ENCODE measurements at places on chromosomes 5 and 9.

DNA sequence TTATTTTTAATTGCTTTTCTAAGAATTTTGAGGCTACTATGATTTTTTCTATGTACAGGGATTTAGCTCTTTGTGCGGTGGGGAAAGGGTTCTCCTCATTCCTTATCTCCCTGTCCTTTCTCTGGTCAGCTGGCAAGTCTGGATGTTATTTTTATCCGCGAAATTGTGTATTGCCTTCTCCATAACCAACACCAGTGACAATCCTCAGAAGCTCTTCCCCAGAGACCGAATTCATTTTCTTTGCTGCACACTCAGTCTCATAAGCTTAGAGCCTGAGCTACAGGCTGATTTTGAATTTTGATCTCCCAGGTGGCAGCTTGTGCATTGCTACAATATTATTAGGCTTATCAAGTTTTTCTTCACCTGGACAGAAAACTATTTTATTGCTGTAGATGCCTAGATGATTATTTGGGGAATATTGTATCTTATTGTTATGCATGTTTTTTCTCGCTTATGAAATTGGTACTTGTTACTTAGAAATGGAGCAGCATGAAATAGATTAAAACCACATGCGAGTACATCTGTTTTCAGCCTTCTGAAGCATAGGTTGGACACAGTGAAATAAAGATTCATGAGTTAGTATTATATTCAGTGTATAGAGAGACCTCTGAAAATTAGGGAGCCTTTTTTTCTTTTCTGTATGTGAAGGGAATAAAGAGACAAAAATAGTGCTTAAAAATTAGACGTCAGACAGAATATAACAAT is 27.3 kb downstream of the CPEB4 start:
- DNase-seq: no peak

GRCh38 chr5:55894135-55894534 is 43.0 kb downstream of the IL31RA start:
- no peak for DNase-seq

GRCh38 chr5:76983468-76983867 is 30.6 kb downstream of the CRHBP start:
- no peak for DNase-seq

DNA sequence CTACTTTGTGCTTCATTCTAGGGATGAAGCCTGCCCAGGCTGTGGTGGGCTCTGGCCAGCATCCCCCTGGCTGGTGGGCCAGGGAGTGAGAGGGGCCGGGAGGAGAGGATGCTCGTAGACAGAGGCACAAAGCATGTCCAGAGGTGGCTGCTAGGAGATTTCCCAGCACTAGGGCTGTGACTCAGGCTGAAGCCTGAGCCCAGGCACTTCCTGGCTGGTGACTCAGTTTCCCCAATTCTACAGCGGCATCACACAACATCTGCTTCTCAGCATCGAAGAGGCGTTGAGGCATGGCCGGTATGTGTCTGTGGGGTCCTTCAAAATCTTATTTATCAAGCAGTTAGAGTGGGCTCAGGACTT is 55.6 kb downstream of the DUSP1 start:
- no peak for DNase-seq

GRCh38 chr5:174911118-174911517 is 186.7 kb downstream of the MSX2 start:
- DNase-seq: no peak

- DNase-seq: no peak
Measured at GRCh38 chr9:111679199-111679598, 17.8 kb downstream of the GNG10 start.

GRCh38 chr5:103849934-103850333 is 287.3 kb upstream of the NUDT12 start:
- DNase-seq: peak; percentile 73

DNA sequence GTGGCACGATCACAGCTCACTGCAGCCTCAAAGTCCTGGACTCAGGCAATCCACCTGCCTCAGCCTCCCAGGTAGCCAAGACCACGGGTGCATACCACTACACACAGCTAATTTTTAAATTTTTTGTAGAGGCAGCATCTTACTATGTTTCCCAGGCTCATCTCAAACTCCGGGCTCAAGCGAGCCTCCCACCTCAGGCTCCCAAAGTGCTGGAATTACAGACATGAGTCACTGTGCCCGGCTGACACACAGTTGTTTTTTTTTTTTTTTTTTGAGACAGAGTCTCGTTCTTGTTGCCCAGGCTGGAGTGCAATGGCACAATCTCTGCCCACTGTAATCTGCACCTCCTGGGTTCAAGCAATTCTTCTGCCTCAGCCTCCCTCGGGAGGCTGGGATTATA is 70.1 kb upstream of the CNOT6 start:
- no peak for DNase-seq

GRCh38 chr9:89466451-89467277 is 31.2 kb downstream of the SEMA4D start:
- DNase-seq: no peak

DNA sequence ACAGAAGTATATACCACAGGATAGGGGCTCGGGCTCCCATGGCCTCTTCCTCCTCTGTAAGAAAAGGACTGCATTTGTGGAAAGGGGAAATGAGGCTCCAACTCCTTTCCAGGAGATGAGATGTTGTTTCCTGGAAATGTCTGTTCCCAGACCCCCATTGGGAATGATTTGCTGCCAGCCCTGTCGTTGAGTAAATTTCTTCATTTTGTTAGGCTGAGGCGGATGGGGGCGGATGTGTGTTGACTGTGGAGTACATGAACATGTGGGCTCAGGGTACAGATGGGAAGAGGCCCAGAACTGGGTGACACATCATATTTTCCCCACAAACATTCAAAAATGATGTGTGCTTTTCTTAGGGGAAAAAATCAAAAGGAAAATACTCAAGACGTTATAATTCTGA is 28.8 kb upstream of the TNFAIP8 start:
- DNase-seq: no peak

GRCh38 chr5:147985608-147986007 is 78.2 kb upstream of the SPINK5 start:
- no peak for DNase-seq

GRCh38 chr5:106691701-106692100 is 979.0 kb downstream of the EFNA5 start:
- no peak for DNase-seq

GRCh38 chr9:77158772-77159513 is 18.4 kb upstream of the VPS13A start:
- DNase-seq: no peak

GRCh38 chr9:28207657-28208056 is 634.4 kb upstream of the C9orf72 start:
- no peak for DNase-seq

DNA sequence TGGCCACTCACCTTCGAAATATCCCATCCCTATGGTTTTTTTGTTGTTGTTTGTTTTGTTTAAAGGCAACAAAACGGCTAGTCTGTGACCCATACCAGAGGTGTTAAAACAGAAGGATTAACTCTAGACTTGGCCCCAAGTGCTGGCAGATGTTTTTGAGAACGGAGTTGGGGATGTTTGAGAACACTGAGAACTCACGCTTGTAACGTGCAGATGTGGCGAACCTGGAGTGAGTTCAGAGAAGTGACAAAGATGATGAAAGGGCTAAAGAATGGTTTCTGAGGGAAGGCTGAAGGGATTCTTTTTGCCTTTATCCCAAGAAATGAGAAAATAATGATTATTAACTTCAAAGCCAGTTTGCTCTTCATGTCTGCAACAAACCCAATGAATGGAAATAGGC is 286.5 kb downstream of the ZNF608 start:
- DNase-seq: no peak

- peak; percentile 51 for DNase-seq
Measured at GRCh38 chr9:110351009-110351467, 13.4 kb upstream of the TXNDC8 start.

- DNase-seq: no peak
Measured at GRCh38 chr9:127912296-127912695, 4.5 kb downstream of the ST6GALNAC4 start.

- DNase-seq: no peak
Measured at GRCh38 chr9:124882231-124882630, 20.3 kb downstream of the ARPC5L start.

DNA sequence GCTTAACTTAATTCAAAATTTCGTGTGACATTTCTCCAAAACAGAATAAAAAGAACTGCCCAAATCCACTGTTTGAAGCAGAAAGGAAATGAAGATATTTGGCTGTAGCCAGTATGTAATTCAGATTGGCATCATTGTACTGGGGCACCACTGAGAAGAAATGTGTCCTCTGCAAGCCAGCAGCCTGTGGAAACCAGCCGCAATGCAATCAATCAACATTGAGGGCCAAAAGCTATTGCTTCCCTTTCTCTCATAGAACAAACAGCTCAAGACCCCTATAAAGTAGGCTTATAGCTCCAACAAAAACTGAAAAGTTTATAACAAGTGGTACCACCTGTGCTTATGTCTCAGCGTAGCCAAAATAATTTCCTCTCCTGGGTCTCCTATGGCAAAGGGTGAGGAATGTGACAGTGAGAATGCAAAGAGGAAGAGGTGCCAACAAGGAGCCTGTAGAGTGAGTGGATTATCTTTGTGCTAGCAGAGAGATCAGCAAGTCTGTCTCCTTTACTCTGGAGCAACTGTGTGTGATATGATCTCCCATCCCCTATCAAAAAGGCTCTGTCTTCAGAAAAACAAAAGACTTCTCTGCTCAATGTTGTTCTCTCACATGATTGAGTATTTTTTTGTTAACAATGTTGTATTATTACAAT is 1072.3 kb upstream of the DMAC1 start:
- no peak for DNase-seq

GRCh38 chr5:148794275-148794674 is 32.1 kb upstream of the ADRB2 start:
- no peak for DNase-seq

- DNase-seq: no peak
Measured at GRCh38 chr5:96790961-96791504, 16.7 kb downstream of the ERAP1 start.

GRCh38 chr9:124257844-124258606 is at the start of gene NEK6:
Gene NEK6 (plus strand): TSS chr9:124257949. CDS start chr9:124301965, 44,016 bp downstream.
- DNase-seq: no peak

GRCh38 chr9:112283582-112284253 is 49.7 kb downstream of the PTBP3 start:
- DNase-seq: no peak

All from HCT116 (cell line).